ENCODE measurements at places on chromosomes 12 and 14.

DNA sequence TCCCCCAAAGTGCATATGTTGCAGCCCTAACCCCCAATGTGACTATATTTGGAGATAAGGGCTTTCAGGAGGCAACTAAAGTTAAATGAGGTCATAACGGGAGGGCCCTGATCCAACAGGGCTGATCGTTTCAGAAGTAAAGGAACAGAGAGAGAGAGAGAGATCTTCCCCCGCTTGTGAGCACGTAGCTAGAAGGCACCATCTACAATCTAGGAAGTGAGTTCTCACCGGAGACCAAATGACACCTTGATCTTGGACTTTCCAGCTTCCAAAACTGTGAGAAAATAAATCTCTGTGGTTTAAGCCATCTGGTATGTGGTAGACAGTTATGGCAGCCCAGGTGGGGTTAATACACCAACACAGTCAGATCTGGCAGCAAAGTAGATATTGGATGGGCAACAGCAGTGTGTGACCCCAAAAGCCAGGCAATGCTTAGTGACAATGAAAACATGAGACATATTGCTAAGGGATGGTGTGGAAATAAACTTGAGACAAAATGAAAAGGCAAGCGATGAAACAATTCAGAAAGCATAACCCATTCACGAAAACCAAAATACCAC, 147.2 kb upstream of the GSC start:
- no peak for DNase-seq

DNA sequence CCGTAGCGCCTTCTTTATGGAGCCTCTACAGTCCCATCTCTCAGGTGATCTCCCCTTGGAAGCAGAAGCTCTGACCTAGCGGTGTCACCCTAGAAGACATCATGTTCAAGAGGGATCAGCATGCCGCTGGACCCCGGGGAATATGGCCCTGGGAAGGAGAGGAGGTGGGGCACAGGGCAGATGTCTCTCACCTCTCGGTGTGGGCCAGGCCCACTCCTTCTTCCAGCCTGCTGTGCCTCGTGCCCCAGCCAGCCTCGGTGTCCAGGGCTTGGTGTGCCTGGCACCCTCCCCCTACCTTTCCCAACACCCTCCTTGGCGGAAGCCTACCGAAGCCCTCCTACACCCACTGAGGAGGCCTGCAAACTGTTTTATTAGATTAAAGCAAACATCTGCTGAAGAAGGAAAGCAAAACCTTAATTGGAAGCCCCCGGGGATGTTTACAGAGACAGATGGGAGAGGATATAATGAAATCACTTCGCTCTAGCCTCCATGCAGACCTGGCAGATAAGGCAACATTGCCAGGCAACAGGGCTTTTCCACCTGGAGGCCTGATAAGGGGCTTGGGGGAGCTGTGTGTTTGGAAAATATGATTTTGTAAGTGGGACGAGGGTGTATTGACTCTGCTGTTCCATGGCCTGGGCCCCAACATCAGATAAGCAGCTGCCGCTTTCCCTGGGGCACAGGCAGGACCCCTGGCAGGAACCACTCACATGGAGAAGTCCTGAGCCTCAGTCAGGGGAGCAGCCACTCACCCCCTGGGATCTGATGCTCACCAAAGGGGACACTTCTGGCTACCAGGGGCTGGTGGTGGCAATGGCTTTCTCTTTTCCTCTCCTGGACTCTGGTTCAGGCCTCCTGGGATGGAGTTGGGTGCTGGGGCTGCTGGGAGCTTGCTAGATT, 5.7 kb upstream of the CHGA start:
- DNase-seq: no peak

DNA sequence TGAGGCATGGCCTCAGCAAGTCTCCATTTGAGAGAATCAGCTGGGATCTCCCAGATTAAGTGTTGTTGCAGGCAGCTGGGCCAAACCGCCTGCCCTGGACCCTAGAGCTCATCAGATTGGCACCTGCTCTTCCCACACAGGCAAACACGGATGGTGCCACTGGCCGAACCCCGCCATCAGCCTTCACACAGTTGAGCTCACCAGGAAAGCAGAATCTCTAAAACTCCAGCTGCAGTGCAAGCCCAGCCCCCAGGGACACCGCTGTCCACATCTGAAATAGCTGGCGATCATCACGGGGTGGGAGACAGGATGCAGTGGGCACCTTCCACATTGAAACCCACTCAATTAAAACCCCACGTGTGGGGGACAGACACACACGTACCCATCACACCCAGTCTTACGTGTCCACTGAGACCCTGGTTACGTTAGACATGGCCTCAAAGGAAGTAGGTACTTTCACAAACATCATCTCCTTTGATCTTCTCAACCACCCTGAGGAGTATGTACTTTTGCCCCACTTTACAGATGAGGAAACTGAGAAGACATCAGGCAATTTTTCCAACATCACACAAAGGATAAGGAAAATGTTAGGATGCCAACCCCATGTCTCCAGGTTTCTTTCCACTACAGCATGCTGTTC, 88.8 kb downstream of the SINHCAF start:
- no peak for DNase-seq

- no peak for DNase-seq
Measured at GRCh38 chr12:26610774-26611173, 222.2 kb downstream of the ITPR2 start.

GRCh38 chr14:54577977-54578376, 11.0 kb downstream of the SAMD4A start:
- no peak for DNase-seq

- no peak for DNase-seq
Measured at GRCh38 chr14:100045642-100046344, 19.4 kb upstream of the EVL start.

DNA sequence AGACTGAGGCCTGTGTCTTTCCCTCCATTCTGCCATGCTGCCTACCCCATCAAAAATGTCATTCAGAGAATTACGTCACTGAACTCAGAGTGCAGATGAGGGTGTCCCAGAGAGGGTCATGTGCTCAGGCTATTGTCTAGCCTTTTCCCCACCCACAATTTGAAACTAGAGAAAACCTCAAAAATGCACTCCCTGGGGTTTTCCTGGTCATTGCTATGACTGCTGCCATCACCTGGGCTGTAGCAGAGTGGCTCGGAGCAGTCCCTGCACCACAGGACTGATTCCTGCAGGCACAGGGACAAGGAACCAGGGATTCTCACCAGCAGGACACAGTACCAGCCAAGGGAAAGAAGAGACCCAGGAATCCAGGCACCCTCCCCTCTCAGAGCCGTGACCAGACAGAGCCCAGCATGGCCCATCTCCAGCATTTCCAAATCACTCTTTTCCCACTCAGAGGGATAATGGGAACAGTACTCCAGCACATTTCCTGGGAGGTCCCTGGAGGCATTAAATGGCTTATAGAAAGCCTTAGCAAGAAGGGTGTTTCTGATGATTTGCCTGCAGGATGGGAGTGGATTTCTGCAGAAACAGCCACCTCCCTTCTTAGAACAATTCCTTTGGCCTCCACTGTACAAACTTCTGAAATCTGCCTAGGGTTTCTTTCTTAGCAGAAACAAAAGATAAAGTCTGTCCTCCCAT, 45.9 kb downstream of the VWF start:
- DNase-seq: peak; percentile 42

DNA sequence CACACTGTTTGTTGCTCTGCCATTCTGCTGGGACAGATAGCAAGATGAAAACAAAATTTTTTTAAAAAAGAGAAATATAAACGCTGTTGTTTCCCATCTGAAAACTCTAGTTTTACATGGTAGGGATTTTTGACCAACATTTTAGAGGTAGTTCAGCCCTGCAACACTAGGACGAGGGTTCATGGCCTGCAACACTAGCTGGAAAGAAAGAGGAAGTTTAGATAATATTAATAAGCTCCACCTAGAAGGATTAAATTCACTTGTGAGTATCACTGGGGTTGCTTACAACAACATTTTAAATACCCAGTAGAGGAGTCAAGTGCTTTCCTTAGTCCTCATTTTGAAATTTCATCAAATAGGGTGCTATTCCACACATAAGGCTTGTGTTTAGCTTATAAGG, 68.2 kb downstream of the SRGAP1 start:
- no peak for DNase-seq

DNA sequence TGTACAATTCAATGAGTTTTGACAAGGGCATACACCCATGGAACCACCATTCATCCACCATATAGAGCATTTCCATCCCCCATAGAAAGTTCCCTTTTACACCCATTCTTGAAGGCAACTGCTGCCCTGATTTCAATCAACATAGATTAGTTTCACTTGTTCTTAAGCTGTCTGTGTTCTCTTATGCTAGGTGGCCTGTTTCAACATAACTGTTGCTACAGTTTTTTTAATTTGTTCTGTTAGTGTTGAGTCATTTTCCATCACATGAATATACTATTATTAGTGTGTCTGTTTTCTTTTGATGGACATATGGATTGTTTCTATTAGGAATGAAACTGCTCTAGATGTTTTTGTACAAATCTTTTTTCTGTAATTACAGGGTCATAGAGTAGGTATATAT, 123.4 kb downstream of the PTPRQ start:
- peak; percentile 23 for DNase-seq

- no peak for DNase-seq
Measured at GRCh38 chr14:62451221-62451620, 594.0 kb downstream of the KCNH5 start.

DNA sequence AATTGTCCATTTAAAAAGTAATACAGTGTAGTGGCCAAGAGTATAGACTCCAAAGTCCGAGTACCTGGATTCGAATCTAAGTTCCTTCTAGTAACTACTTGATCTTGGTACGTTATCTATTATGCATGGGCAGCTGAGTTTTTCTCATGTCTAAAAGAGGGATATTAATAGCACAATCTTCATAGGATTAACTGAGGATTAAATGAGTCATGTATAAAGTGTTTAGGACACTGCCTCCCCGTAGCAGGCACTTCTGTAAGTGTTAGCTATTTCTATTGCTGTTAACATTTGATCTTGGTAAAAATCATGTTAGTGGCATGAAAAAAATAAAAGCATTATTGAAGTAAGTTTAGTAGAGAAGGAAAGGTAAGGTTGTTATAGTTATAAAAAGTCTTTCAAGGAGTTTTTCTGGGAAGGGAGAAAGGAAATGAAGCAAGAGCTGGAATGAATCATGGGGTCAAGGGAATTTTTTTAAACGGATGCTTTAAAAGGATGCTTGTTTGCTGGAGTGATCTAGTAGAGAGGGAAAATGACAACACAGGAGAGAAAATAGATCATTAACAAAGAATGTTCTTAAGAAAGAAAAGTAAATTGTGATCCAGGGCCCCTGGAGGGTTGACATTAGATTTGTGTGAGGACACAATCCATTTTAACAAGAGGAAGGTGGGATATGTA, 502.2 kb upstream of the USP15 start:
- DNase-seq: no peak

GRCh38 chr12:13124656-13125505, 21.4 kb upstream of the GSG1 start:
- peak; percentile 39 for DNase-seq

DNA sequence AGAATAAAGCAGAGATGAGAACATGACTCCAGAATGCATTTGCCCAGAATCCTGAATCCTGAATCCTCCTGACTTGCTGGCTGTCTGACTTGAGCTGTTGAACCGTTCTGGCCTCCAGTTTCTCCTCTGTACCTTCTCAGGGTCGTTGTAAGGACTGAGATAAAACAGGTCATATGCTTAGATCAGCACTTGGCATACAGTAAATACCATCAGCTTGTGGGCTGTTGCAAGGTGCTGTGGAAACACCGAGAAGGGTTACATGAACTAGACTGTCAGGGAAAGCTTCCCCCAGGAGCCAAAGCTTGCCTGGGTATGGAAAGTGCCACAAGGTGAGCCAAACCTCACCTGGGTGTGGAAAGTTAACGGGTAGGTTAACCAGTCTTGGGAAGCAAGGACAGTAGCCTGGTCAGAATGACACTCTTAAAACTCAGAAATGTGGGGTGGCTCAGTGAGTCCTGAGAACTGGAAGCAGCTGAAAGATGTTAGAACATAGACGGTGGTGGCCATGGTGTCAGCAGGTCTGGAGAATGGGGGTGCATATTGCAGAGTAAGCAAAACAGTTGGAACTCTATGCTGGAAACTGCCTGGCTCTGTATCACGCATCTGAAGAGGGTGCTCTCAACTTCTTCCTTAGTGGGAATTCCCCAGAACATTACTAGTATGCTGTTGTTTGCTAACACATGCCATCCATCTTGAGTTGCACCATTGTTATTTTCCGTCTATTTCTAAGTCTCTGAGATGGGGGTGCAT, 105.3 kb upstream of the DYRK2 start:
- DNase-seq: no peak

- no peak for DNase-seq
Measured at GRCh38 chr12:119068129-119068856, 87.0 kb downstream of the SRRM4 start.

- DNase-seq: no peak
Measured at GRCh38 chr14:56759633-56760032, 50.6 kb downstream of the OTX2 start.

- no peak for DNase-seq
Measured at GRCh38 chr12:26767116-26767515, 65.9 kb downstream of the ITPR2 start.

- no peak for DNase-seq
Measured at GRCh38 chr12:52070185-52070925, 577 bp downstream of the ATG101 start.

DNA sequence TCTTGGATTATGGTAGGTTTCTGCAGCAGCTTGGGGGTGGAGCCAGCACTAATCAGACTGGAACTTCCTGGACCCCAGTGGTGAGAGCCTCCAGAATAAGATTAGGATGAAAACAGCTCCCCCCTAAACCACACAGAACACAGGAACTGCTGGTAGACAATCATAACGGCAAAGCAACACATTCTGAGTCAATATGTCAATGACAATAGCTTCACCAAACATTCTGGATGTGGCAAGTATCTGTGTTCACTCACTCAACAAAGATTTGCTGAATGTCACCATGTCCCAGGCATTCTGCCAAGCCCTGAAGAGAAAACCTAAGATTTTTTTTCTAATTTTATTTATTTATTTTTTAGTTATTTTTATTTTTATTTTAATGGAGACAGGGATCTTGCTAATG, 65.2 kb downstream of the LRRC74A start:
- DNase-seq: no peak

DNA sequence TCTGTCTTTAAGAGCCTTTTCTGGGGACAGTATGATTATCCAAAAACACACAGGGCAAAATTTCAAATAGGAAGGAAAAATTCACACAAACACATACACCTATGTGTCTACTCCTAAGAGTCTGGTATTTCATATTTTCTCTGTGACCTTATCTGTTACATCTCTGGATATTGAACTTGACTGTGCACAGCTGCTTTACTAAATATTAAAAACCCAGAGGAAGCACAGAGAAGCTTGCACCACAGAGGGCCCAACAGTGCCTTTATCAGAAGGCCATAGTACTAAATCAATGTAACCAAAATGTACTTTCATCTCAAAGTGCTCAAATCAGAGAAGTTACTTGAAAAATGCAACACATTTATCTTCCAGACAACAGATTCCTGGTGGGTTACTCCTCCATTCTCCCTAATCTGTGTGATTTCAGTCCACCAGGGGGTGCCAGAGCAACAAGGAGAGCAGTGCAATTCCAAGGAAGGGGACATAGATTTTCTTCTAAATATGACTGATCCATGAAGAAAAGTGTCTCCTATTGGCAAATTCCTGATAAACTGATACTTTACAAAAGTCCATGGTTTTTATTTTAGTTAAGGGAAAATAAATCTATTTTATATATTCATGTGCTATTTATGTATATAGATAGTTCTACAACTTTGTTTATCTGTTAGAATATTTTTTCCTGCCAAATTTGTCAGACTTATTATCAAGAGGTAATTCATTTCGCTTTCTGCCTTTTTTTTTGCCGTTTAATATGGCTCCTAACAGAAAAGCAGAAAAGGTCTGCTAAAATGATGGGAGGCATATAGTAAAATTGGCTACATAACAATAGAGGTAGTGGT, 617.6 kb downstream of the LRFN5 start:
- peak; percentile 73 for DNase-seq

- no peak for DNase-seq
Measured at GRCh38 chr12:12392413-12392812, 35.5 kb downstream of the BORCS5 start.
